ENCODE measurements at places on chromosomes 4 and X. TPM values are rescaled to one million over a fixed set of nuclear protein-coding genes. Genes with fewer than 3 reads are reported as not detected.

PPEF1 gene
- 5.0 TPM for total RNA-seq

ARHGAP36 gene
- not detected for total RNA-seq

GPR50 gene
- not detected for total RNA-seq

EMD gene
- 15.4 TPM for total RNA-seq

AKAP14 gene
- not detected for total RNA-seq

FRMD7 gene
- total RNA-seq: 0.05 TPM

Measured in SK-MEL-5 (cell line).